ENCODE measurements at places on chromosomes 11 and 22.

DNA sequence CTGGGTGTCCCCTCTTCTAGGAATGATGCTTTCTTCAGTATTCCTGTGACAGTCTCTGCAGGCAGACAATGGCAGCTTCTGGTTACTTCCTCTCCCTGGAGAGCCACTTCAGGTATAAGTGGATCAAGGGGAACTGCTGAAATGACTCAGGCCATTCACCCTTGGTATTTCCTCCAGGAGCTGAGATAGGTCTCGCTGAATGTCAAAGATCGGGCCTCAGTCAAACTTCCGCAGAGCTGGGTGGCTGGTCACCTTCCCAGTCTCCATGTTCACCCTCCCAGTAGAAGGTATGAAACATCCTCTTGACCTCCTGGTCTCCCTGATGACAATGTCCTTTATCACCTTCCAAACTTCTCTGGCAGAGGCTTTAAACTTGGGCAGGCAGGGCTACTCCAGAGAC, 1.8 kb upstream of the ANKK1 start:
- DNase-seq: no peak

- peak; percentile 69 for DNase-seq
Measured at GRCh38 chr11:115324581-115325432, 179.4 kb downstream of the CADM1 start.

GRCh38 chr11:110094298-110095285, 1.4 kb downstream of the ZC3H12C start:
- no peak for DNase-seq

GRCh38 chr22:42872821-42873220, 15.7 kb upstream of the ARFGAP3 start:
- DNase-seq: no peak

DNA sequence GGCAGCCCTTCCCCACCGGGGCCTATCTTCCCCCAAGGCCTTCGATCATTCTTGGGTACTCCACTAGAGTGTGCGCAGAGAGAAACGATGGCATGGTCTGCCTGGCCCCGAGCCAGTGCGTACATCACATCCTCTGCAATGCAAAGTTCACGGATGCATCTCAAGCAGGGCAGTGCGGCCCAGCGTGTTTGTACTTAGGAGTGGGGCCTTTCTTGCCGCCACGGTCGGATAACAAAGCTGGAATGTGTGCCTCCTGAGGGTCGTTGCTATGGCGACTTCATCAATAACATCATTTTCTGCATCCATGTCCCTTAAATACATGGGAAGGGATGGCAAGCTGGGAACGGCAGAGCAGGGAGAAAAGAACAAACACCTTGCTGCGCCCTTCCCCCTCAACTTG, 73.9 kb downstream of the SCUBE1 start:
- no peak for DNase-seq

DNA sequence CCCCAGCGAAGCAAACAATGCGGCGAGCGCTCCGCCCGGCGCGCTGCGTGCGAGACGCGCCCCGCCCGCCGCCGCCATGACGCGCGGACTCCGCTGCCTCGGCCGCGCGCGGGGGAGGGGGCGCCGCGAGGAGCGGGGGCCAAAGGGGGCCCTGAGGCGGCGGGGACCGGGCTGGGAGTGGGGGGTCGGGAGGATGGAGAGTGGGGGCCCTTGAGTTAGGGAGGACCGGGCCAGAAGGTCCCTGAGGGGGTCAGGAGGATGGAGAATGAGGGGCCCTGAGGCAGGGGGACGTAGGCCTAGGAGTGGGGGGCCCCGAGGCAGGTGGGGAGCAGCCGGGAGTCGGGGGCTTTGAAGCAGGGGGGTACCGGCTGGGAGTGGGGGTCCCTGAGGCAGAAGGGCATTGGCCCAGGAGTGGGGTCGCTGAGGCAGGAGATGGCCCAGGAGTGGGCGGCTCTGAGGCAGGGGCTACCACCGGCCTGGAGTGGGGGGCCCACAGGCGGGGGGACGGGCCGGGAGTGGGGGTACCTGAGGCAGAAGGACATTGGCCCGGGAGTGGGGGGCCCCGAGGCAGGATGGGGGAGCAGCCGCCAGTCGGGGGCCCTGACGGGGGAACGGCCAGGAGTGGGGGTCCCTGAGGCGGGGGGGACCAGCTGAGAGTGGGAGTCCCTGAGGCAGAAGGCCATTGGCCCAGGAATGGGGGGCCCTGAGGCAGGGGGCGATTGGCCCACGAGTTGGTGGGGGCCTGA, at the start of gene BRD1:
TSS of gene BRD1 (minus strand) at position 21 of the 746 bp plus-strand sequence. CDS start 3,556 bp downstream, outside the sequence.
- peak; percentile 83 for DNase-seq

Data from GM12865 (cell line).